ENCODE measurements at places on chromosomes 16 and 17.

GRCh38 chr16:57651344-57652333, 16.5 kb upstream of the ADGRG3 start:
- no peak for DNase-seq

GRCh38 chr17:30808785-30809286, 15.7 kb downstream of the CRLF3 start:
- no peak for DNase-seq

DNA sequence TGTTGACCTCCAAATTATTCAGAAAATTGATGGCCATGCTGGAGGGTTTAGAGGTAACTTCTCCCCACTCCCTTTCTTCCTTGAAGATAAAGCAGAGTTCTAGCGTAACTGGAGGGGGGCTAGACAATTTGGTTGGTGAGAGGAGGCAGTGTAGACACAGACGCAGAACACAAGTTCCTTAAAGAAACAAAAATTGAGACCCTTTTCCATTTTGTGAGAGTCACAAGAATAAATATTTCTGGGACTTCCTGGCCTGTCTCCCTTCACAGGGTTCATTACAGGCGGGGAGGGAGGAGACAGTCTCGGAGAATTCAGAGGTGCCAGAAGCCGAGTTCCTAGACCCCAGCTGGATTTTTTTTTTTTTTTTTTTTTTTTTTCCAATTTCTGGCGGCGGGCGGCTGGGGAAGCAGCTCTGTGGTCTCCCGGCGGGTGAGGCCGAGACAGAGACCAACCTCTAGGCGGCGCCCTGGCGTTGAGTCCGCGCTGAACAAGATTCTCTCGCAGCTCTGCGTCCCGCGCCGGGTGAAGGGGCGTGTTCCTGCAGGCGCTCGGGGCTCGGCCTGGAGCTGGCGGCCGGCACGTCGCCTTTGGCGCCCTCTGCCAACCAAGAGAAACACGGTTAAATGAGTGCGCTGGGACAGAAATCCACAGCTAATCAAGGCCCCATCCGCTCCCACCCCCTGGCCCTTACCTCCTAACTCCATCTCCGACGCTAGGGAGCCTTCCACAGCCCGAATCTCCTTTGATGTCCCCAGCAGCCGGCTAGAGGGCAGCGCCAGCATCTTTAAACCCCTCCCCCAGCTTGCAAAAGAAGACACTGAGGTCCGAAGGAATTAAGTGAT, 10.2 kb upstream of the HOXB9 start:
- no peak for DNase-seq

DNA sequence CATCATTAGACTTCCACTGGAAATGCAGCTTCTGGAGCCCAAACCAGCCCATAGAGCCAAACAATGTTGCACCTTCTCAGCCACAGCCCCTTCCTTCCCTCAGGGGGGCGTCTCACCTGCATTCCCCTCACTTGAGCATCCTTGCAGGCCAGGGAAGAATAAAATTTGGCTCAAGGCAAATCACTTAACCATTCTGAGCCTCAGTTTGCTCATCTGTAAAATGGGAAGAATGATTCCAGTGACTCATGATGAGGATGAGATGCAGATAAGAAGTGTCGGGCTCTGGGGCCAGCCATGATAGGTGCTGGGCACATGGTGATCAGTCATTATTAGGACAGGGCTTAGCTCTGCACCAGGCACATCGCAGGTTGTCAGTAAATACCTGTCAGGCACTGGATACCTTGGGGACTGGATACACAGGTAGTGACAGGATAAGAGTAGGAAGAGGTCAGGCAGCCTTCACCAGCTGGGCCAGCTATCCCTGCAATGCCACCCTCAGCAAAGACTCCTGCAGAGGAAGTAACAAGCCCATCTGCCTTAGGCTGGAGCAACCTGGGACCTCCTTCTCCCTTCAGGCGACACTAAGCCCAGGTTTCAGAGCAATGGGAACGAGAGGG, 208.0 kb upstream of the TNRC6C start:
- no peak for DNase-seq

GRCh38 chr16:17070882-17071592, 399.7 kb downstream of the XYLT1 start:
- DNase-seq: peak; percentile 42

DNA sequence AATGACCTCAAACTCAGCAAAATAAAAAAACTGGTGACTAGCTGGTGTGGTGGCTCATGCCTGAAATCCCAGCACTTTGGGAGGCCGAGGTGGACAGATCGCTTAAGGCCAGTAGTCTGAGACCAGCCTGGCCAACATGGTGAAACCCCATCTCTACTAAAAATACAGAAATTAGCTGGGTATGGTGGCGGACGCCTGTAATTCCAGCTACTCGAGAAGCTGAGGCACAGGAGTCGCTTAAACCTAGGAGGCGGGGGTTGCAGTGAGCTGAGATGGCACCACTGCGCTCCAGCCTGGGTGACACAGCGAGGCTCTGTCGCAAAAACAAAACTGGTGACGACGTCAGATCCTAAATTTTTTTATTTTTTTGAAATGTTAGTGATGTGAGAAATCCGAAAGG, 82.6 kb upstream of the TOB1 start:
- no peak for DNase-seq

DNA sequence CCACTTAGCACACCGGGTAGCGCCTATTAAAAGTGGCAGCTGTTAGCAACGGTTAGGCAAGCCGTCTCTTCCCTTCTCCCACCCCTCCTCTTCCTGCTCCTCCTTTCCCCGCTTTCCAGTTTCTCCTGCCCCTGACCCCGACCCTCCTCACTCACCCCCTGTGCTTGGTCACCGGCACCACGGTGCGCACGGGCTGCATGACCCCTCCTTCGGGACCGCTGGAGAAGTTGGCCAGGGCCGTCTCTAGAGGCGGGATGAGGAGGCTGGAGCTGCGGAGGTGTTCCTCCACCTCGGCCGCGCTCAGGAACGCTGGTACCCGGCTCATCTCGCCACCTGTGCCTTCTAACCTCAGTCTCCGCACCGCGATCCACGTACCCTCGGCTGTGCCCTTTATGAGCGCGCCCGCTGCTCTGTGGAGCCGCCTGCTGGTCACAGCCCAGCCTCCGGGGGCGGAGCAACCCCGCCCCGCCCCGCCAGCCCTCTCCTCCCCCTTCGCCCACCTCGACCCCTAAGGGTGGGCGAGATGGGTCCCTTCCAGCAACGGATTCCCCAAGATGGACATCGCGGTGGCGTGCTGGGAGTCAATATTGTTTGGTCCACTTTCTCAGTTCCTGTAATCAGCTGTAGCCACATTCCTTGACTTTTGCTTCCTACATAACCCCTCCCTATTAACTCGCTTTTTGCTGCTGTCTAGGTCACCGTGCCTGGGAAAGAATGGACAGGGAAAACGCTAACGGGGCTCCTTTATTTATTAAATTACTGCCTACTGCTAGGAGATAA, at the start of gene CRYM:
TSS of gene CRYM (minus strand) at position 364 of the 780 bp plus-strand sequence. CDS start at position 325, 39 bp downstream.
- DNase-seq: no peak

GRCh38 chr16:73874324-73874723, 422.3 kb upstream of the PSMD7 start:
- DNase-seq: no peak

DNA sequence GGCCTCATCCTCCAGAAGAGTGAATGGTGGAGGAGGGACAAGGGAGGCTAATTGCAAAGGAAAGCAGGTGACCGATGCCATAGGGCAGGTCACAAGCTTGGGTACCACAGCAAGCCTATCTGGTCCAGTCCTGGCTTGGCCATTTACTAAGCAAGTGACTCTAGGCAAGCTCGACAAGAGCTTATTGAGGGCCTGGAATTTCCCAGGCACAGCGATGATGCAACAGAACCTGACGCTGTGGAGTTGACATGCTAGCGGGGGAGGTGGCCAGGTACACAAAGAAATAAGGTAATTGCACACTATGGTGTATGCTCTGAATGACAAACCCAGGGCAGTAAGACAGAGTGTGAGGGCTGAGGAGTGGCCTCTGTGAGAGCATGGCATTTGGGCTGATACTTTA, 98.5 kb downstream of the PGS1 start:
- no peak for DNase-seq

GRCh38 chr16:86554917-86555703, at the start of gene MTHFSD:
Gene MTHFSD (minus strand): TSS chr16:86555235. CDS start chr16:86555184, 51 bp downstream.
- DNase-seq: peak; percentile 52

DNA sequence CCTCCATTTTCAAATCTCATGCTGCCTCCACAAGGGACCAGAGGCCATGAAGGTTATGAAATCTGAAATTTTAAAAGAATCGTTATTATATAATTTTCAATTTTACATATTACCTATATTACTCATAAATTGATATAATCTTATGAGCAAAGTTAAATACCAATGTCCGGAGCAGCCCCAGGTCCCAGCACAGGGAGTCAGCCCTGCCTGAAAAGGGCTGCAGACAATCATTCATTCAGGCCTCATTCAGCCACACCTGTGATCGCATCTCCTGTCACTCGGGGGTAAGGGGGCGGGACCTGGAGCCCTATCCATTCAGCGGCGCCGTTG, 172.5 kb downstream of the AHSP start:
- no peak for DNase-seq

DNA sequence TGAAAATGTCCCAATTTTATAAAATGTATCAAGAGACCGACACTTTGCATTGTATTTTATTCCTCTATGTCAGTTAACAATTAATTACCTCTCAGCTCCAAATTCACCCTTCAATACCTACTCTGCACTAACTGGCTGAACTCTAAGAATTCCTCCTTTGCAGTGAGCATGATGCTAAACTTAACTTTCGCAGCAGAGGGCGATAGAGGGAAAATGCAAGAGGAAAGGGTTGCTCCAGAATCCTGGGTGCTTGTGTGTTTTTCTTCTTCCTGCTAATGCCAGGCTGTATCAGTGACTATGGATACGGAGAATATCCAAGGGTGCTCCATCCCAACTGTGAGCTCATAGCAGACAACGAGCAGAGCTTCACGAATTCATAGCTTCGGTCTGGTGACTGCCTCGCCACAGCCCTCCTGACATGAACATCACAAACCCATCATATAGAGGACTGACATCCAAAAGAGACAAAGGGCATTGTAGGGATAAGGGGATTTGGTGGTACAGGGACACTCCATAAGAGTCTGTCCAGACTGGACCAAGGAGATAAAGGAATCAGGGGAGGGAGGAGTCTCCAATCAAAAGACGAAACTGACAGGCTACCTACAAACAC, 172.9 kb downstream of the STX8 start:
- DNase-seq: no peak

- no peak for DNase-seq
Measured at GRCh38 chr17:62827746-62828485, 19.8 kb upstream of the MARCHF10 start.

DNA sequence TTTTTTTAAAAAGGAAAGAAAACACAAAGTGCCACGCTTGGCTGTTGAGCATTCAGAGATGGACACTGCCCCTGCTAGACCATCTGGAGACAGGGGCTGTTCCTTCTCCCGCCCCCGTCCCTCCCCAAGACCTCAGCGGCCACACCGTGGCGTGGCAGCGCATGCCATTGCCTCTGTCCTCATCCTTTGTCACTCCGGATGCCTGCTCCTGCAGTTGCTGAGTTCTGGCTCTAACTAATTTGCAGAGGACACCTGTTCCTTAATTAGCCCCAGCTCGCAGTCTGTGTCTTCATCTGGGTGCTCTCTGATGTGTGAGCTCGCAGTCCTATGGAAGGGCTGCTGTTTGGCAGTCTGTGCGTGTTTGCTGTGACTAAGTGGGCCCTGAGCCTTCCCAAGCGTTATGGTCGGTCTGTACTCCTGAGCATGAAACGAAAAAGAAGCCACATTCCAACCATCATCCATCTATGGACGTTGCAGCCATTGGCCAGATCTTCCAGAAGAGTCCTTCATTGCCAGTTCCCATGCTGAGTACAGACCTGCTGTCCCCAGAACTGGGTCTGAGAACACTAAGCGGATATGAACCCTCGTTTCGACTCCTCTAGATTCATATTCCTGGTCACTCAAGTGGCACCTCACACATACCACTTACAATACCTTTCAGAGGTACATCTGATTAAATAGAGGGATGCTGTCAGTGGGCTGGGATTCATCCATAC, 40.9 kb upstream of the NAT9 start:
- no peak for DNase-seq

GRCh38 chr17:58289869-58290268, 9.1 kb upstream of the MPO start:
- no peak for DNase-seq

DNA sequence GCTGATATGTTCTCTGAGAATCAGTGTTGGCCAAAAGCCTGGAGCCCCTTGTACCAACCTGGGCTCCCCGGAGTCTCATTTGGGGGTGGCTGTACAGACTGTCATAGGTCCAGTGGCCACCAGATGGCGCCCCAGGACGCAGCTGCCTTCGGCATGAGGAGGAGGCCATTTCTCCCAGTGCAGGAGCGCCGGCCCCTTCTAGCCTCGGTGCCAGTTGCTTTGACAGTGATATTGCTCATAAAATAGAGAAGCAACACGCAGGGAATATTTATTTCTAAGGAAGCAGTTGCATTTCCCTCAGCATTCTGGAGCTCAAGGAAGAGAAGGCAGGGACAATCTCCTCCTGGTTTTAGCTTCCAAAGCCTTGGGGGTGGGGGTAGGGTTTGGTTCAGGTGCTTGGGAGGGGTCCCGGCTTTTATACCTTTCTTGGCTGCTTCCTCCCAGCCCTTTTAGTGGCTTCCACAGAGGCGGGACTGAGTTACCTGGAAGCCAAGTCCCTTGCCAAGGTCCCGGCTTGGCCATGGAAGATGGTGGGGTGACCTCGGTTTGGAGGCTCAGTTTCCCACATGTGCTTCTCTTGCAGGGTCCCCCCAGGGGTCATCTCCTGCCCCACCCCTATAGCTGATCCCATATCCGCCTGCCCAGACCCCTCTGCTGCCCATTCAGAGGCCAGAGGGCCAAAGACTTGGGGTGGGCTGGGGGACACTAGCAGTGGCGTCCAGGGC, 117.8 kb upstream of the CDC42EP4 start:
- DNase-seq: peak; percentile 4

- no peak for DNase-seq
Measured at GRCh38 chr16:86410081-86410480, 100.2 kb upstream of the FOXF1 start.

DNA sequence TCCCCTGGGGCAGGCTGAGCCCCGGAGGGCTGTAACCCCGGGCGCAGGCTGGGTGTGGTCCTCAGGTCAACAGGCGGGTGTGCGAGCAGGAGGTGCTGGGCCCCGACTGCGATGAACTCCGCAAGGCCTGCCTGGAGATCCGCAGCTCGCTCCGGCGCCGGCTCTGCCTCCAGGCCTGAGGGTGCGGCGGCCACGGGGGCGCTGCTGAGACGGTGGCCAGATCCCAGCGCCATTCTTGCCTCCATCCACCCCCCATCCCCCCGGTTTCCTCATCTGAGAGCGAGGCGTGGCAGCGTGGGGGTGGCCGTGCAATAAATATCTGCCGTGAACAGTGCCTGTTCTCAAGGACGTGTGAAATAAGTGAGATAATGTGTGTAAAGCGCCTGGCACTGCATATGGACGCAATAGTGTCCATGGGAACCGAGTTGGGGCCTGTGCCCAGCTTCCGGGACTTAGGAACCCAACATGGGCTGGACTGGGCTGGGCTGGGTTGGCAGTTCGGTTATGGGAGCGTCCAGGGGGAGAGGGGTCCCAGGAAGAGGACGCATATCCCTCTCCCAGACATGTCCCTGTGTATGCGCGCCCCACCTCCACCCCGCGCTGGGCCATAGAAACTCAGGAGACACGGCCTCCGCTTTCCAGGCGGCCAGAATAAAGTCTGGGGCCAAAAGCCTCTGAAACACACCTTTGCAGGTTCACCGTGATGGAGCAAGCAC, 15.0 kb downstream of the ZNF213 start:
- no peak for DNase-seq

GRCh38 chr16:81384006-81384405, 60.6 kb upstream of the CMIP start:
- DNase-seq: no peak

GRCh38 chr16:84899414-84899813, 79.6 kb downstream of the CRISPLD2 start:
- peak; percentile 46 for DNase-seq
